ENCODE measurements at places on chromosomes 5 and 9. TPM values are rescaled to one million over a fixed set of nuclear protein-coding genes. Genes with fewer than 3 reads are reported as not detected.

Gene GABBR2
- 9.7 TPM for total RNA-seq

DNA sequence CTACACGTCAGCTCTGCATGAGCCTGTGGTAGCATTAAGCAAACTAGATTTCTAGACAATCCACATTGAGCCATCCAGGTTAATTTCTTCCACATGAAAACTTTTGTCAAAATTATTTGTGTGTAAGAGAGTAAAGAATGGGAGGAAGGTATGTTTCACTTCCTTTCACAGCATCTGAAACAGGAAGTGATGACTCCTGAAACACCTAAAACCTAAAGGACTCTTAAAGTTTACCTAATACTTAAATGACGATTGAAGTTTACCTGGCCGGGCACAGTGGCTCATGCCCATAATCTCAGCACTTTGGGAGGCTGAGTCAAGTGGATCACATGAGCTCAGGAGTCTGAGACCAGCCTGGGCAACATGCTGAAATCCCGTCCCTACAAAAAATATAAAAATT, 223.8 kb downstream of the CEMIP2 start:
- no peak for DNase-seq

DNA sequence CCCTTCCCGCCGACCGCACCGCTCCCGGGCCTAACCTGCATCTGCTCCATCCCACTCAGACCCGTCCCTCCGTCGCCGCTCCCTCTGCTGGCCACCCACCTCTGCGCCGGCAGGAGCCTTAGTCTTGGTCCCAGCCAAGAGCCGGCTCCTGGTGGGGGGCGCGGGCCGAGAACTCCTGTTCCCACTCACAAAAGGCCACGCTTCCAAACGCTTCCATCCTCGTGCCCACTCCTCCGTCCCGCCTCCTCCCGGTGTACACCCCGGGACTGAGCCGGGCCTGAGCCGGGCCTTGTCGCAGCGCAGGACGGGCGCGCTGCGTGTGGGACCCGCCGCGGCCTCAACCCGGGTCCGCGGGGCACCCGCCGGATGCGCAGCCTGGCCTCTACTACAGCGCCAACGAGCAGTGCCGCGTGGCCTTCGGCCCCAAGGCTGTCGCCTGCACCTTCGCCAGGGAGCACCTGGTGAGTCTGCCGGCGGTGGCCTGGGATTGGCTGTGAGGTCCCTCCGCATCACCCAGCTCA, 7.5 kb downstream of the ADAMTS13 start:
- no peak for DNase-seq

DNA sequence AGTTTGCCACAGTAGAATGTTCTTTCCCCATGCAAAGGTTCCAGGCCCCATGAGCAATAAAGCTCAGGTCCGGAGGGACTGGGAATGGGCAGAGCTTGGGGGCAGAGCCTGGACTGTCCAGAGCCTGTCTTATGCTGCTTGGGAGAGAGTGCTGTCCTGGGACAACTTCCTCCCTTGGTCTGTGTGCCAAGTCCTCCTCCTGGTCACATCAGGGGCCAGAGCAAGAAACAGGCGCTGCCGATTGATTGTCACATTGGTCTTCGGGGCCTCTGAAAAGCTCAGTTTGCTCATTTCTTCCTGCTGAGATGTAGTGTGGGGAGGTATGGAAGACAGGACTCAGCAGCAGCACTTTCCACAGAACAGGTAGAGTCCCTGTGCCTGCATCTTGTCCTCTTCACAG, 54.0 kb upstream of the FCN1 start:
- DNase-seq: no peak

- no peak for DNase-seq
Observed at GRCh38 chr9:137269231-137269772, 8.2 kb upstream of the TOR4A start.

Measured in kidney epithelial cell (primary cell).